Left lung (tissue), 14 donors: ENCODE measurements at places on chromosomes 5 and 9. TPM values are rescaled to one million over a fixed set of nuclear protein-coding genes. Genes with fewer than 3 reads are reported as not detected.

The LCN9 gene
- total RNA-seq = not detected

GRCh38 chr9:96449523-96449844 lies 485 bp upstream of the HABP4 start:
- H3K36me3 ChIP-seq = no peaks in the 10 kb centered on the region
- H3K4me3 ChIP-seq = peak overlapping the region; percentile 63
- H3K27ac ChIP-seq = no peak overlapping the region
- DNase-seq = no peak
- peaks cover 25% of the 10 kb centered on the region for H3K4me1 ChIP-seq

GRCh38 chr9:77952635-77953328 lies 78.8 kb downstream of the GNAQ start:
- DNase-seq = no peak
- H3K4me3 ChIP-seq = no peak overlapping the region
- peak overlapping the region; percentile 77 for H3K27ac ChIP-seq
- H3K4me1 ChIP-seq = peaks cover 20% of the 10 kb centered on the region
- no peaks in the 10 kb centered on the region for H3K27me3 ChIP-seq

The DRD1 gene
- 0.17 TPM for total RNA-seq

The CCL27 gene
- 0.67 TPM for total RNA-seq

- H3K4me1 ChIP-seq = peaks cover 30% of the 10 kb centered on the region
- H3K27ac ChIP-seq = peak overlapping the region; percentile 49
- H3K36me3 ChIP-seq = no peaks in the 10 kb centered on the region
Measured at GRCh38 chr9:107214915-107215314, 68.2 kb upstream of the RAD23B start.

- H3K27me3 ChIP-seq = no peaks in the 10 kb centered on the region
- no peak overlapping the region for H3K27ac ChIP-seq
- no peak for DNase-seq
- no peak overlapping the region for H3K4me3 ChIP-seq
- H3K4me1 ChIP-seq = peaks cover 6% of the 10 kb centered on the region
- no peaks in the 10 kb centered on the region for H3K36me3 ChIP-seq
Measured at GRCh38 chr9:35156781-35157180, 5.0 kb upstream of the UNC13B start.

DNA sequence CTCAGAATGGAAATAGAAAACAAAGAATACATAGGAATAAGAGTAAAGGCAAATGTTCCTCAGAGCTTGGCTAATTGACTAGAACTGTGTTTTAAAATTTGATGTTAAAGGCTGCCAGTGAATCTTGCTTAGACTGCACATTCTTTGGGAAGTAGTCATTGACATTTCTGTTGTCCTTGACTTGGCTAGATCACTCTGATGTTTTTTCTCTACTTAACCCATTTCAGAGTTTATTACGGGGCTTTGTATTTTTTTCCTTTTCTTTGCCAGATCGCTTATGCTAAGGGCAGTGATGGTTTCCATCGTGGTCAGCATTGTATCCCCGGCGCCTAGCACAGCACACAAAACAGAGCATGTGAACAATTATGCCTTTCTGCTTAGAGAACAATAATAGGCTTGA lies 1126.7 kb upstream of the CDH9 start:
- no peaks in the 10 kb centered on the region for H3K4me1 ChIP-seq
- H3K4me3 ChIP-seq = no peak overlapping the region
- no peaks in the 10 kb centered on the region for H3K36me3 ChIP-seq
- DNase-seq = no peak

The CCNI2 gene
- total RNA-seq = 1.8 TPM

DNA sequence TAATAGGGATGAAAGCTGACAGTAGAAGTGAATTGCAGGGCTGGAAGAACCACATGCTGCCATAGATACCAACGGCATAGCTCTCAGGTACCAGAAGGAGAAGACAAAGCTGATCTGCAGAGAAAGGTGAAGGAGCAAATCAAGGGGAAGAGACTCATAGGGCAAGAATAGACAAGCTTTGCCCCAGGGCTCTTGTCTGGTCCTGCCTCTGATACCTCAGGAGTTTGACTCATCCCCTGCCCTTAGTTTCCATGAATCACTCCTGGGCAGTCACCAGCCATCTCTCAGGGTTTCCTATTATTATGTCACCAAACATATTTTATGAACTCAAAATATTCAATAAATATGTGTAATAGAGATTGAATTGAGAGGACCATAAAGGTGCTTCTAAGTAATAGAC lies 800.9 kb downstream of the DNAH5 start:
- H3K4me3 ChIP-seq = no peak overlapping the region
- H3K4me1 ChIP-seq = no peaks in the 10 kb centered on the region
- DNase-seq = no peak
- no peak overlapping the region for H3K27ac ChIP-seq

GRCh38 chr5:116578676-116579075 lies 4.1 kb upstream of the SEMA6A start:
- no peak overlapping the region for H3K27ac ChIP-seq
- no peak for DNase-seq
- H3K4me1 ChIP-seq = peaks cover 23% of the 10 kb centered on the region
- no peaks in the 10 kb centered on the region for H3K36me3 ChIP-seq

The DDX4 gene
- total RNA-seq = not detected

The ZNF454 gene
- total RNA-seq = 4.2 TPM

The ETF1 gene
- 112 TPM for total RNA-seq

DNA sequence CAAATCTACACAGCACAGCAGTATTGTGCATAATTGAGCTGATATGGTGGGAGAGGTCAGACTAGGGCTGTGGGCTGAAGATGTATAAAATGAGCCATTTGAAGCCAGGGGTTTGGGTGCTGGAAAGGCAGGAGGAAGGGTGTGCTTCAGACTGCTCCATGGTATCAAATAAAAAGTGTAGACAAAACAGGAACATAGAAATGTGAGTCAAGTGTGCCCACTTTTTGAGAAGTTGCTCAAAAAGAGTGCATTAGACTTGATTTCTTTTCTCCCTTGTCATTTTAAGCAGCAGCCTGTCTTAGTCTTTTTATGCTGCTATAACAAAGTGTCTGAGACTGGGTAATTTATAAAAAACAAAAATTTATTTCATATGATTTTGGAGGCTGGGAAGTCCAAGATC lies 55.8 kb upstream of the ZFAND5 start:
- H3K4me1 ChIP-seq = no peaks in the 10 kb centered on the region
- H3K36me3 ChIP-seq = no peaks in the 10 kb centered on the region
- H3K27me3 ChIP-seq = no peaks in the 10 kb centered on the region
- H3K27ac ChIP-seq = no peak overlapping the region
- H3K4me3 ChIP-seq = no peak overlapping the region
- no peak for DNase-seq

- H3K36me3 ChIP-seq = peaks cover 100% of the 10 kb centered on the region
- H3K4me3 ChIP-seq = no peak overlapping the region
- no peaks in the 10 kb centered on the region for H3K27me3 ChIP-seq
Measured at GRCh38 chr5:72885824-72886223, 69.4 kb downstream of the TNPO1 start.

- no peaks in the 10 kb centered on the region for H3K36me3 ChIP-seq
- peak within 1 kb of the TSS; percentile 86 for H3K4me3 ChIP-seq
- H3K27me3 ChIP-seq = no peaks in the 10 kb centered on the region
- H3K4me1 ChIP-seq = peaks cover 18% of the 10 kb centered on the region
Measured at GRCh38 chr9:122904823-122905710, at the start of gene RC3H2. RC3H2 (minus strand) TSS chr9:122905359; CDS start chr9:122897509, 7,850 bp downstream.

DNA sequence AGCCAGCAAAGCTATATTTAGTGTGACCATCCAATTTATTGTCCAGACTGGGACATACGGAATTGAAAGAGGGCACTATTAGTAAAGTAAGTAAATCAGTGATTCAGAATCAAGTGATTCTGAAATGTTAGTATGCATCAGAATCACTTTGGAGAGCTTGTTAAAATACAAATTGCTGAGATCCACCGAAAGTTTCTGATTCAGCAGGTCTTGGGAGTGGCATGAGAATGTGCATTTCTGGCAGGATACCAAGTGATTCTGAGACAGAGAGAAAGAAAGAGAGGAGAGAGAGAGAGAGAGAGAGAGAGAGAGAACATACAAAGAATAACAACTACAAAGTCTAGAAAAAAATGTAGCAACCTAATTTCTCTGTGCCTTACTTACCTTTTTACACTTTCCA lies 65.4 kb upstream of the ASTN2 start:
- H3K4me1 ChIP-seq = no peaks in the 10 kb centered on the region
- H3K27me3 ChIP-seq = peaks cover 10% of the 10 kb centered on the region
- DNase-seq = no peak
- no peak overlapping the region for H3K27ac ChIP-seq
- H3K36me3 ChIP-seq = no peaks in the 10 kb centered on the region

The CCDC192 gene
- not detected for total RNA-seq

The WNK2 gene
- 0.93 TPM for total RNA-seq
